ENCODE measurements at places on chromosomes 2 and 18.
A peak's percentile ranks its signal among the peaks of the same experiment; 100 is the strongest.

DNA sequence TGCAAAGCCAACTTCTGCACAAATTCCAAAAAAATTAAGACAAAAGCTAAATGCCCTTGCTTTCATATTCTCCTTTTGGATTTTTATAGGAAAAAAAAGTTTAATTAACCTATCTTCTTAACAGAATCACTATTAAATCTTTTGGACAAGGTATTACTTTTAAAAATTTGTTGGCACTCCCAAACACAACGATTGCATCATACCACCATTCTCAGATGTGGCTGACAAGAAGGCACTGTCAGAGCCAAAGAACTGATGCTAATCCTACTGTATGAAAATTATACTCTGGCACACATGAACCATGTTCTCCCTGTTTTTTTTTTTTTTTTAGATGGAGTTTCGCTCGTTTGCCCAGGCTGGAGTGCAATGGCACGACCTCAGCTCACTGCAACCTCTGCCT is 58.4 kb downstream of the NOL10 start:
- no peak for DNase-seq

- DNase-seq = no peak
These were observed 35.9 kb downstream of the EPC2 start for GRCh38 chr2:148680462-148680861.

DNA sequence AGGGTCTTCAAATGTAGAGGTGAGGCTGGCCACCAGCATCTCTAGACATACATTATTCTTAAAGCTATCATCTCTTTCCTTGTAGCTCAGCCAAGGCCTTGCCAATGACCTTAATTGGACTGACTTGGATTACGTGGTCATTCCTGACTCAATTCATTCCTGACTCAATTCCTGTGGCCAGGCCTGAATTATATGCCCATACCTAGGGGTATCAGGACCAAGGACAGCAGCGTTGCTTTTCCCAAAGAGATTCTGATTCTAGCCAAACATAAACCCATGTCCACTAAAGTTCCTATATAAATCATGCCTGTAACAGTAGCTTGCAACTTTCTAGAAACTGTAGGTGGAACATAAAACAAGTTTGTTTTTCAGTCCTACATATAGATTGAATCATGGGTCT is 231.7 kb downstream of the ARL6IP6 start:
- DNase-seq = no peak

DNA sequence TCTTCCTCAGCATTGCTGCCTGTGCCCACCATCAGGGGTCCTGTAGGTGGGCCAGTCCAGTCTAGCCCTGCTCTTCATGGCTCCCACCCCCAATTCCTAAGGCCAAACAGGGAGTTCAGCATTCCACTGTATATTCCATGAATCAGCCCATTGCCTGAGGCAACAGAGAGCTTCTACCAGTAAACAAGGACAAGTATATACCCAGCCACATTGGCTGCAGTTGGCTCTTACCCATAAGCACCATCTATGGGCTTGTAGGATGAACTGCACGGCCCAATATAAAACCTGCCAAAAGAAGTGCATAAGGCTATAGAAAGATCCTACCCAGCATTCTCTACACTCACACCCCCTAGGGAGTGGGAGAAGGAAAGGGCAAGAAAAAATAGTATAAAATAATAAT is 95.1 kb upstream of the SALL3 start:
- no peak for DNase-seq

GRCh38 chr18:37409878-37410277 is 155.7 kb downstream of the CELF4 start:
- DNase-seq = no peak

DNA sequence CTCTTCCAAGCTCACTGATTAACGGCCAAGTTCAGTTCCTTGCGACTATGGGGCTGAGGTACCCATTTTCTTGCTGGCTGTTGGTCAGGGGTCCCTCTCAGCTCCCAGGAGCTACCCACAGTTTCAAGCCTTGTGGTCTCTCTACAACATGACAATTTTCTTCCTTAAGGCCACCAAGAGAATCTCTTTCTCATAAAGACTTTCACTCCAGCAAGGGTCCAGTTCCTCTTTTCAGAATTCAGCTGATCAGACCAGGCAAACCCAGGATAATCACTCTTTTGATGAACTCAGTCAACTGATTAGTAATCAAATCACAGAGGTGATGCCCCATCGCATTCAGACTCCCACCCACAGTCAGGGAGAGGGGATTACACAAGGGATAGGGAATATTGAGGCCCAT is 129.7 kb downstream of the IRS1 start:
- no peak for DNase-seq

- DNase-seq = no peak
These were observed 223.1 kb downstream of the AGAP1 start for GRCh38 chr2:235716875-235717496.

DNA sequence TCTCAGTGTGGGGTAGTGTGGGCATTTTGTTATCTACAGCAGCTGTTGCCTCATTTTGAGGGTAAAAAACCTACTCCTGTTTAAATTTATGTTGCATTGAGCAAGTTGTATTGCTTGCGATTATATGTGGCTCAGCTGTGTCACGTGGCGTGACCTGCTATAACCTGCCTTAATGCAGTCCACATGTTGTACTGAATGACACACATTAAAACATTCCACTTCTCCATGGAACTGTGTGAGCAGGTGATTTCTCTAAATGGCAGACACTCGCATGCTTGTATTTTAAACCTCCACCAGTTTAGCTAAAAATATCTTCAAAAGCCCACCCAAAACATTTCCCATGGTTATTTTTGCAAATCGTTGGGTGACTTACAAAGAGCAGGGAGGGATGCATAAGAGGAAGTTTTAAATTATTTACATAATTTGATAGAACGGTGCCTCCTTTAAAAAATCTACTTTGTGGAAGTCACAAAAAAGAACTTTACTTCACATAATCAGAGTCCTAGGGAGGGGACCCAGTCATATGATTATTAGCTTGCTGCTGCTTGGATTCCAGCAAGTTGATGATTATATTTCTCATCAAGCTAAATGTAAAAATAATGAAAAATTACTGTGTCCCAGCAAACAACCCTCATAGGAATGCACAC is 163.3 kb upstream of the ZEB2 start:
- no peak for DNase-seq

DNA sequence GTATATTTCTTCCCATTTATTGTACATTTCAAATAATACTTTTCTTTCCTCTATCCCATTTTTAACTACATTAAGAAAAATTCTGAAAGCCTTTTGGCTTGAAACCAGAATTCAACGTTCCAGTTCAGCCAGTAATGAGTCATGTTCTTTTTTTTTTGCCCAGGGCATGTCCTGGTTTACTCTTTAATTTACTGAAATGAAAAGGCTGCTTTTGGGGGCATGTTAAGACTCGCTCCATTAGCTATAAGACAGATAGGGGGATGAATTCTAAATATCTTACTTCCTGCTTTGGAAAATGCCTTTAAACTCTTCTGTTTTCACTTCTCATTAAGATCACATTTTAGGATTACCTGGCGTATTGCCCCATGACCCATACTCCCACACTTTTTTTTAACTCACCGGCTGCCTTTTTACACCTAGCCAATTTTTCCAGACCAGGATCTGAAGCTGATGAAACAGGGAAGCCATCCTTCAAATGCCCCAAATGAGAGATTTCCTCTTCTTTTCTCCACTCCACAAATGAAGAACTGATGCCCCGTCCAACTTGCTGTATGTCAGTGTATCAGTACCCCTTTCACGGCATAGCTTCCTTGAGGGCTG is 585 bp downstream of the ABCA12 start:
- no peak for DNase-seq

- DNase-seq = no peak
These were observed 10.2 kb upstream of the CNDP1 start for GRCh38 chr18:74524097-74524496.

GRCh38 chr2:174529916-174530315 is 43.1 kb upstream of the GPR155 start:
- no peak for DNase-seq

DNA sequence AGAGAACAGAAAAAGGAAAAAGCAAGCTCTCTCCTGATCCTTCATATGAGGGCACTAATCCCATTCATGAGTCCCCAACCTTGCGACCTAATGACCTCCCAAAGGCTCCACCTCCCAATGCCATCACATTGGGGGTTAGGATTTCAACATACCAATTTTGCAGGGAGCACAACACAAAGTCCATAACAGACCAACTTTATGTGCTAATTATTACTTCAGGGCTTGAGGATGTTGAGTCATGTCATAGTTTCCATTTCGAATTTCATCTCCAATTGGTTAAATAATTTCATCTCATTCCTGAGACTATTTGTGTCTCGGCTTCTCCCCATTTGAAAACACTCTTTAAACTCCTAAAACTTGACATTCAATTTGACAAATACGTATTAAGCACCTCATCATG is 69.9 kb upstream of the KLF7 start:
- DNase-seq = no peak

GRCh38 chr2:31191931-31192330 is 25.4 kb downstream of the CAPN14 start:
- DNase-seq = no peak

- no peak for DNase-seq
These were observed 133.0 kb downstream of the TPGS2 start for GRCh38 chr18:36695806-36696205.

DNA sequence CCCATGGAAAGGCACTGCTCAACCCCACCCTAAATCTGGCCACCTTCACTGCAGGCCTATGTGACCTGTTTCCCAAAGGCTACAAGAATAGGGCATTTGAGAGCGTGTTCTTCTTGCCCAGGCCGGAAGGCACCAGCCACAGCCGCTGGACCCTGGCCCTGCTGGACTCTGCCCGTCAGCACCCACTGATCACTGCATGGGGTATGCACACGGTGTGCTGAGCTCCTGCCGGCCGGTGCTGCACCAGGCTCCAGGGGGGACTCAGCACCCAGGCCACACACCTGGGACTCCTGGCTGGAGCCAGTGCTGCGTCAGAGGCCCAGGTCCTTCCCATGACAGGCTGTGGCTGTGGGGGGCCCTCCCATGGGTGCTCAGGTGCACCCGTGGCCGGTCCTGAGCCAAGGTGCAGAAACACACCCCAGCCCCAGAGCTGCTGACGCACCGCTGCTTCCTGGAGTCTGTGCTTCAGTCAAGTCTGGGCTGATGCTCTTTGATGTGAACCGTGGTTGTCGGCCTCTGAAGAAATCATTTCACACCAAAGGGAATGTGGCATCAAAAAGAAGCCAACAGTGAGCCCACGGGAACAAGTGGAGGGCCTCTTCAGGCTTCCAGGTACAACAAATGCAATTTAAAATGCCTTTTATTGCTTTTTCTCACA is 6.5 kb downstream of the KCNG2 start:
- no peak for DNase-seq

GRCh38 chr2:69292256-69292655 is 94.8 kb downstream of the GFPT1 start:
- DNase-seq = no peak

DNA sequence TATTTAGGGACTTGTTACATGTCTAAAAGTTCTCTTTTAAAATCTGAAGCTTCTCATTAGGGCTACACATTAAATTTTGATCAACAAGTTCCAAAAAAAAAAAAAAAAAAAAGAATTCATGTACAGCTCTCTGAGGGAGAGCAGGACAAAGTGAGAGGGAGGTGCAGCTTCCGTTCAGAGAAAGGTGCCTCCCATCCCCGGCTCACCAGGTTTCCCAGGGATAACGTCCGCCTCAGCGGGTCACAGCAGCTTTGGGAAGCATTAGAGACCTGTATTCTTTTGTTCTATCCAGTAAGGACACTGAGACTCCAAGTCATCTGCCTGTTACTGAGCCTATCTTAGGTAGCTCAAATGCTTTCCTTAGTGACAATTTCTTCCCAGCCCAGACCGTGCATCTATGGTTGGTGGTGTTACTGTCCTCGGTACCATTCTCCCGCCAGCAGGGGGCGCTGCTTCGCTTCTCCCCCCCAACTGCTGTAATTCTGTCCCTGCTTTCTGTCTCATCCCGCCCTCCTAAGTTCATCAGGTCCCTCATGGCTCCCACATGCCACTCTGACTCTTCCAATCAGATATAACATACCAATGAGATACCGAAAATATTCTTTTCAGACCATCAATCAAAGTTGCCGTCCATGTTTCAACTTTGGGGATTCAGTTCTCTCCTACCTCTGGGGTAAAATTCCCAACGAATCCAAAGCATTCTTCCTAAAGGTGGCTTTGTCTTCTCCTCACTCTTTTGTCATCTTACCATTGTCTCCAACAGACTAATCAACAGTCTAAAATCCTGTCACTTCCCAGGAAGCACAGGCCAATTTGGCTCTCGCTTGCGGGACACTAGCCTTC is 466.5 kb downstream of the METTL4 start:
- DNase-seq = peak; percentile 9

DNA sequence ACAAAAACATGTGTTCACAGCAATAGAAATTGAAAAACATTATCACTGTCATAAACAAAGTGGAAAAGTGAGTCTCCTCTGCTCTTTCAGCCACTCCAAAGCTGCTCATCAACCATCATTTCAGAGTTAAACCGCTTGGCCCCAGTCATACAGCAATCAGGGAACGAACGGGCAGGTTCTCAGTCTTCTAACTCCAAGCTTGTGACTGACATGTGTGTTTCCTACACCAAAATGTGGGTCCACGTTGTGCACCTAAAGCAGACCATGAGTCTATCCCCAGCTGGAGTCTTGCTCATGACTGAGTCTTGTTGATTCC is 582.6 kb upstream of the ID2 start:
- DNase-seq = no peak

GRCh38 chr2:46230677-46231425 is 66.4 kb upstream of the EPAS1 start:
- no peak for DNase-seq

- DNase-seq = no peak
These were observed 138.5 kb upstream of the ITGA4 start for GRCh38 chr2:181318504-181319280.

DNA sequence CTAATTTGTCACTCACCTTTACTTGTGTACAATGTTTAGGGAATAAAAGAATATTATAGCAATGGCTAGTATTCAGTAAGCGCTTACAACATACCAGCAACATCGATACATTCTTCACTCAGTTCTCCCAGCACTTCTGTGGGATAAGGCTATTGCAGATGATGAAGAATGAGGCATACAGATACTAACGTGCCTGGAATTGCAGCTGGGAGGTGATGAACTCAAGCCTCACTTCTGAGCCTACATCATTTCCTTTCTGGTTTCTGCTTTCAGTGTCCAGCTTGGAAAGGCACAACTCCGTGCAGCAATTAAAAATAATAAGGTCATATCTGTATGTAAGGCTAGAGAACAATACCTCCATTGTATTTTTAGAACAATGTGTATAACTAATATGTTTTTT is 95.4 kb upstream of the AQP4 start:
- DNase-seq = no peak

DNA sequence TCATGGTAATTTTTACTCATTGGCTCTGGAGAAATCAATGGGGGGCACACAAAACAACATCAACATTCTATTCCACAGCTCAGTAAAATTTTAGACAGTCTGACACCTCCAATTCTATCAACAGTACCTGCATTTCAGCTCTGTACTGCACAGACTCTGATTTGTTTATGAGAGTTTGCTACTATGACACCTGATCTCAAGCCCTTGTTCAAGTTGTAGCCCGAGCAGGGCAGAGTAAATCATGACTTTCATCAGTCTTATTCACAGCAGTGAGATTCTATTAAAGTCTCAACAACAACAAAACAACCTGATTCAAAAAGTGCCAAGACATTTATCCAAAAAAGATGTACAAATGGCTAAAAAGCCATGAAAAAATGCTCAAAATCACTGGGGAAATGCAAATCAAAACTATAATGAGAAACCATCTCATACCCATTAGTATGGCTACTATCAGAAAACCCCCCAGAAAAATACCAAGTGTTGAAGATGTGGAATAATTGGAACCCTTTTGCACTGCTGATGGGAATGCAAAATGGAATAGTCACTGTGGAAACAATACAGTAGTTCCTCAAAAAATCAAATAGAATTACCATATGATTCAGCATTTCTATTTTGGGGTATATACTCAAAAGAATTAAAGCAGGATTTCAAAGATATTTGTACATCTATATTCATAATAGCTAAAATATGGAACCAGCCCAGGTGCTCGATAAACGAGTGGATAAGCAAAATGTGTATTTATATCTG is 71.7 kb upstream of the RBMS1 start:
- DNase-seq = no peak

Data from stimulated activated CD4-positive, alpha-beta T cell treated with anti-CD3 and anti-CD28 coated beads, TNF-alpha, amount 100 ng/mL, for 4 hours (primary cell).